ENCODE measurements at places on chromosomes 7 and 10. TPM values are rescaled to one million over a fixed set of nuclear protein-coding genes. Genes with fewer than 3 reads are reported as not detected.
A peak's percentile ranks its signal among the peaks of the same experiment; 100 is the strongest.

CPN1 gene
- not detected for polyA plus RNA-seq

ZC3HAV1L gene
- 0.85 TPM for polyA plus RNA-seq

FXYD4 gene
- 3.4 TPM for polyA plus RNA-seq

GRM3 gene
- 23.5 TPM for polyA plus RNA-seq

CNPY1 gene
- 0.97 TPM for polyA plus RNA-seq

HYAL4 gene
- not detected for polyA plus RNA-seq

H2BK1 gene
- not detected for polyA plus RNA-seq

UTF1 gene
- polyA plus RNA-seq: not detected

TACR2 gene
- polyA plus RNA-seq: 1.0 TPM

ITIH5 gene
- polyA plus RNA-seq: 19.7 TPM

GPC2 gene
- 38.8 TPM for polyA plus RNA-seq

- no peak for DNase-seq
Observed at GRCh38 chr10:73992899-73993788, 4.8 kb upstream of the VCL start.

DNA sequence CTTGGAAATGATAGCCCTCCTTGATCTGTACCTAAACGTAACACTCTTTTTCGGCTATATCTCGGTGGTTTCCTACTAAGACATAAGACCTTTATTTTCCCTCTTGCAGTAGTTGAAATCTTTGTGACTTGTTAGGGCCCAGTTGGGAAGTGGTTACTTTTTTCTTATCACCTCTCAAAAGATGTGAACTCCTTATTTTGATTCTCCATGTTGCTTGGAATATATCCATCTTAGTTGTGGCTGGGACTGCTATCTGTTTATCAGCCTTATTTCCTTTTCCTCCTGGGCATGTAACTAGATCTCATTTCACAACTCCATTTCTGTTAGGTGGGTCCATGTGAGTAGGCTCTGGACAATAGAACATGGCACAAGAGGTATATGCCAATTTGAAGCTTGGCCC lies 4.1 kb upstream of the CPED1 start:
- DNase-seq: no peak

DNA sequence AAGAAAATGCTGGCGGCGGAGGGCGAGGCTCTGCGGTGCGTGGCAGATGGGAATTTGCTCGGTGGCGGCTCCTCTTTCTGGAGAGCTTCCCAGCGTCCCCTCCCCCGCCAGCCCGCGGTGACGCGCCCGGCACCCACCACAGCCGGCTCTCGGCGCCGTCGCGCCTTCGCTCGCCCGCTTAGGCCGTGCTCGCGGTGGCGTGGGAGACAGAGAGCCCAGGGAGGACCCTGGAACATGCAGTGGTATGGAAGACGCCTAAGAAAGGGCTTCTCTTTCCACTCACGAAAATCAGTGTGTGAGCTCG lies 576 bp upstream of the CSGALNACT2 start:
- DNase-seq: peak; percentile 89

- no peak for DNase-seq
Observed at GRCh38 chr10:76282061-76283025, 850.9 kb downstream of the LRMDA start.

GRCh38 chr10:5416981-5417380 lies 4.6 kb downstream of the NET1 start:
- no peak for DNase-seq

DNA sequence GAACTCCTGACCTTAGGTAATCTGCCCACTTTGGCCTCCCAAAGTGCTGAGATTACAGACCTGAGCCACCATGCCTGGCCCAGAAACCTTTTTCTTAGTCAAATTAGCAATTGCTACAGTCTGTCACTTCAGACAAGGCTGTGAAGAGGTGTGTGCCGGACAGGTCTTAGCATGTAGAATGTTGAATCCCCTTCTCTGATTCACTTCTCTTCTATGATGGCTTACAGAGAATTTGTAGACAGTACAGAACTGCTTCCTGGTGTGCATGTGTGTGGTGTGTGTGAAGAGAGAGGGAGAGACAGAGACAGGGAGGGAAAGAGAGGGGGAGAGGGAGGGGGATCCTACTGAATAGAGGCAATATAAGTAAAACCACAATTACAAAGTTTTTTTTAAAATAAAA lies 150.4 kb downstream of the PARD3 start:
- no peak for DNase-seq

- DNase-seq: no peak
Observed at GRCh38 chr10:89516149-89516832, 19.1 kb downstream of the SLC16A12 start.

DNA sequence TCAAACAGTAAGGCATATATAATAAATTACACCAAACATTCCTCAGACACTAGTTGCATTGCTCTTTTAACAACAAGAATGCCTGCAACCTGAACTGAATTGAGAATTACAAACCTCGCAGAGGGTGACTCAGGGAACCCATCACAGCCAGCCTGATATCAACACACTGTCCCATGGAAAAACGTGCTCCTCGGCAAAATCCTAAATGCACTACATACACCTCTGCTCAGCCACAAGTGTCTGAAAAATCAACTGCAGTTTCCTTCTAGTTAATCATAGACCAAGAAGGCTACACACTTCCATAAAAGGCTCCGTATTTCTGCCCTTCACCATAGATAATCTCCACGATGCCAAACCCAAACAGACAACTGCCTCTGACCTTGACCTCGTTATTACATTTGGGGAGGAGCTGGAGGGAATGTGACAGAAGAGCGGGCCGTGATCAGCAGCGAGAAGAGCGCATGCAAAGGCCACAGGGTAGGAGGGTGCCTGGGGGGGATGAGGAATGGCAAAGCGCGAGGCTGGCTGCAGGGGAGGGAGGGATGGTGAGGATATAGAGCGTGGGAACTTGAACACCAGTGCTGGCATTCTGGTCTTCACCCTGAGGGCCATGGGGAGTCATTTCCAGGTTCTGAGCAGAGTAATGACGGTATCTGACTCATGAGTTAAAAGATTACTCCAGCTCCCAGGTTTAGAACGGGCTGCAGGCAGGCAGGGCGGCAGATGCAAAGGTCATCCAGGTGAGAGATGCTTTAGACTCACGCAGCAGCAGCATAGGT lies 201.9 kb upstream of the FRMD4A start:
- no peak for DNase-seq

- no peak for DNase-seq
Observed at GRCh38 chr7:129816742-129817141, 136.0 kb downstream of the UBE2H start.

- no peak for DNase-seq
Observed at GRCh38 chr10:85542936-85543730, 823.5 kb downstream of the GRID1 start.

GRCh38 chr7:43679210-43680068 lies 49.9 kb downstream of the COA1 start:
- DNase-seq: no peak

DNA sequence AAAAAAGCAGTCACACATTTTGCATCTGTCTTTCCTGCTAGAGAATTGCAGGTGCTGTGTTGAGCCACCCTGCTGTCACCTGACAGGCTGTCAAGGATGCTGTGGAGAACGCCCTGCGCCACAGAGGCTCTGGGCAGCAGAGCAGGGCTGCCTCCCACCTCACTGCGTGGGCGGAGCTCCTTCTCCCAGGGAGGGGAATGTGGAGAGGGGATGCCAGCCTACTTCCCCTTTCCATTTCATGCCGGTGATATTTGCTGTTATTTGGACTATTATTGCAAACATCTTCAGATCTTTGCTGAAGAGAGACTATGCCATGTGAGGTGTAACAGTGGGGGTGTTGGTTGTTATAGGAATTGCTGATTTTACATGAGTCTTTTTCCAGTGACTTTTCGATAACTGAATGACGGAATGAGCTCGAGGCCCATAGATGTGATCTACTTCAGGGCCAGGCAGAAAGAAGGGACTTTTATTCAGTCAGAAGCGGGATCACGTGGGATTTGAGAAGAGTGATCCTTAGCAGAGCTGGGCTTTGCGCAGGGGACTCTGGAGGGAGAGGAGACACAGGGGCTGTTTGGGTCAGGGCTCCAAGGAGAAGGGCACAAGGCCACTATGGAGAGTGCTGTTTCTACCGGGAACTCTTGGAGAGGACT lies 13.6 kb upstream of the PRKAG2 start:
- no peak for DNase-seq

DNA sequence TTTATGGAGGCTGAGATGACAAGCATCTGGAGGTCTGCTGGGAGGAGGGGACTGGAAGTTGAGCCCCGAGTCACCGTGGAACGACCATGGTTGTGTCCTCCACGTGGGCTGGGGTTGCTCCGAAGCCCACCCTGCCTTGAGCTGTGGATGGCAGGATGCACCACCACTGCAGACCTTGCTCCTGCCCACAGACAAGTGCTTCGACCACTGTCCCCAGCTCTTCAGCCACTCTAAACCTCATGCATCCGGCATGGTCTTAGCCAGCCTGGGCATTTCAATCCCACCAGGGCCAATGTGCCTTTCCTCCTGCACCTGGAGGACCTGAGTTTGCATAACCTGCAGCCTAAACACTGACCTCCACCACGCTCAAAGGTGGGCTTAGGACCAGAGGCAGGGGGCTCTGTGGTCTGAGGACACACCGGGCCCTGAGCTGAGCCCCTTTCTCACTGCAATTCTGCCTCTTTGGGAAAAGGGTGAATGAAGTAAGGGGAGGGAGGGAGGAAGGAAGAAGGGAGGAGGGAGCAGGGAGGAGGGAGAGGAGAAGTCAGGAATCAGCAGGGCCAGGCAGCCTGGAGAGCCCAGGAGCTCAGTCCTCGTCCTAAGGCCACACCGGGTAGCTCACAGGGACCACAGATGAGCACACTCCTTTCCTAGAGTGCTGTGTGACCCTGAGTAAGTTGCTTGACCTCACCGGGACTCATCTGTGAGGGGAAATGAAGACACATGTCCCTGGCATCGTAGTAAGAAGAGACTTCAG lies 44.8 kb upstream of the DNAAF5 start:
- no peak for DNase-seq

GRCh38 chr10:94846204-94846603 lies 83.7 kb downstream of the CYP2C19 start:
- DNase-seq: no peak

- DNase-seq: peak; percentile 30
Observed at GRCh38 chr10:128265596-128265995, 139.4 kb upstream of the MKI67 start.

DNA sequence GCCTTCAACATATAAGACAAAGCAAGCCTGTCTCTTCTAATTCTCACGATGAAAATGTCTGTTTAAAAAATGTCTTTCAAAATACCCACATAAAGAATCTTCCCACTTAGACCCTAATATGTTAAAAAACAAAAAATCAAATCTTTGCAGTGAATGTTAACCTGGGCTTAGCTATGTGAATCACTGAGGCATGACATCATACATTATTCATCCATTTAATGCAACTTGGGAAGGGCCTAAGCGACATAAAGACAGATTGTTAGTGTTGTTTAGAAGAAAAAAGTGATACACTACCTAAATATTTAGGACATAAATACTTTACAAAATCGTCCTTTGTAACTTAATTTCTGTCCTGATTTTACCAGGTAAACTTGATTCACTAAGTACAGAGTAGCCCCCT lies 648.5 kb upstream of the NRP1 start:
- DNase-seq: no peak

- DNase-seq: no peak
Observed at GRCh38 chr10:103742824-103743223, 112.6 kb downstream of the SH3PXD2A start.

GRCh38 chr7:118863966-118864365 lies 639.5 kb downstream of the ANKRD7 start:
- no peak for DNase-seq

- DNase-seq: peak; percentile 72
Observed at GRCh38 chr7:34341326-34341725, 316.7 kb upstream of the NPSR1 start.

DNA sequence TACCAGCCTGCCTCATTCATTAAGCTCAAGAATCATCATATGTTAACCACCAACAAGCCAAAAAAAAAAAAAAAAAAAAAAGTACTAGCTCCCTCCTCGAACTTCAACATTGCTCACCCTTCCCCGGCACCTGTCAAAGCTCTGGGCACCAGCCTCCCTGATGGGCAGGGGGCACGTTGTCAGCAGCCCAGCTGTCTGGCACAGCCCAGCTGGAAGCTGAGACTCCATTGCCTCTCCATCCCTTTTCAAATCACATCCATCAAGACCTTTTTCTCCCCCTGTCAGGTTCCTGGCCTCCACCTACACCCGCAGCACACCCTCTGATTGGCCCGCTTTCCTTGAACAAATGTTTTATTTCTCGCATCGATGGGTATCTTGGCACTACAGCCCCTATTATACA lies 913.3 kb upstream of the AUTS2 start:
- DNase-seq: peak; percentile 40

GRCh38 chr7:148888300-148888699 lies 4.2 kb upstream of the EZH2 start:
- DNase-seq: no peak

DNA sequence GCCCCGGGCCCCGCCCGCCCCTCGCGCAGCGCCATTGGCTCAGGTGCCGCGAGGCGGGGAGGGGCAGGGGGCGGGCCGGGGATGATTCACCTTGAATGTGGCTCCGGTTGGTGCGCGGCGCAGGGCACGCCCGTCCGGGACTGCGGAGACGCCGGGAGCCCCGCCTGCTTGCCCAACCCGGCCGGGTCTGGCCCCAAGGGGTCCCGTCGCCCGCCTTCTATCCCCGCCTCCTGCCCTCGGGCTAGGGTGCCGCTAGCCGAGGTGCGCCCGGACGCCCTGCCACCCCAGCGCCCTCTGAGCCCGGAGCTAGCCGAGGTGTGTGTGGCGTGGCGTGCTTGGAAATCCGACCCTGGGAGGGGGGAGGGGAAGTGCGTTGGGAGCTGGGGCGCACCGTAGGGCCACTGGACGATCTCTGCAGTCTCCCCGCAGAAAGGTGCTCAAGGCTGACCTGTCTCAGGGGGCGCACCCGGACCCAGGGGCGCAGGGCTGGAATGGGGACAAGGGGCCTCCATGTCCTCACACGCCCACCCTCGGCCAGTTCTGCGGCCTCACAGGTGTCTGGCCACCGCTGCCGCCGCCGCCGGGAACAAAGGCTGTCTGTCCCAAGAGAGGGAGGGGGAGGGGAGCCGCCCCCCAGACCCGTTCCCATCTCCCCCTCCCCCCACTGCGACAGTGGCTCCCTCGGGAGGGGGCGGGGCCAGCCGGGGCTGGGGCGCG lies 168.9 kb downstream of the NRF1 start:
- no peak for DNase-seq

- no peak for DNase-seq
Observed at GRCh38 chr10:17241611-17242333, 13.7 kb downstream of the VIM start.

DNA sequence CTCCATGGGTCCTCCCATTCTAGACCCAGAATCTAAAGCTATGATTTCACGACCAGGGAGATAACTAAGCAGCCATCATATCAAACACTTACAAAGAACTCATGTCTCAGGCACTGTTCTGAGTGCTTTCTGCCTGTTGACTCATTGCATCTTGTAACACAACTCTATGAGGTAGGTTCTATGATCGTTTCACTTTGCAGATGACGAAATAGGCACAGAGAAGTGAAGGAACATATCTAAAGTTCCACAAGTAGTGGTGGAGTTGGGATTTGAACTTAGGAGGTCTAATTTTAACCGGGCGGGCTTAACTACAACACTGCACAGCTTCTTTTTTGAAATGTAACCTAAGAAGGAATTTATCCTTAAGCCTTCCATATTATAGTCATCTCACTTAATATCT lies 2.9 kb downstream of the RBP4 start:
- DNase-seq: no peak
